ENCODE measurements at places on chromosomes 2 and 18.

DNA sequence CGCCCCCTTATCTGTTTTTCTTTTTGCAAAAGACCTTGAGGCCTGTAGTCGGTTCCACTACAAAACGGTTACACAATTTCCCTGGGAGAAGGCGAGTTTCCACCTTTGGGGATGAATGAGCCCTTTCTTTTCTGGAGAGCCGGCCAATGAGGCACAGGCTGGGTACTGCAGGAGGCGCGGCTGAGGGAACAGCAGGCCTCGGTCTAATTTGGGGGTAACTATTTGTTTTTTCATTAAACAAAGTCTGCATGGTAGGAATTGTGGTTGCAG lies 129.2 kb downstream of the MYCN start:
- DNase-seq: no peak

DNA sequence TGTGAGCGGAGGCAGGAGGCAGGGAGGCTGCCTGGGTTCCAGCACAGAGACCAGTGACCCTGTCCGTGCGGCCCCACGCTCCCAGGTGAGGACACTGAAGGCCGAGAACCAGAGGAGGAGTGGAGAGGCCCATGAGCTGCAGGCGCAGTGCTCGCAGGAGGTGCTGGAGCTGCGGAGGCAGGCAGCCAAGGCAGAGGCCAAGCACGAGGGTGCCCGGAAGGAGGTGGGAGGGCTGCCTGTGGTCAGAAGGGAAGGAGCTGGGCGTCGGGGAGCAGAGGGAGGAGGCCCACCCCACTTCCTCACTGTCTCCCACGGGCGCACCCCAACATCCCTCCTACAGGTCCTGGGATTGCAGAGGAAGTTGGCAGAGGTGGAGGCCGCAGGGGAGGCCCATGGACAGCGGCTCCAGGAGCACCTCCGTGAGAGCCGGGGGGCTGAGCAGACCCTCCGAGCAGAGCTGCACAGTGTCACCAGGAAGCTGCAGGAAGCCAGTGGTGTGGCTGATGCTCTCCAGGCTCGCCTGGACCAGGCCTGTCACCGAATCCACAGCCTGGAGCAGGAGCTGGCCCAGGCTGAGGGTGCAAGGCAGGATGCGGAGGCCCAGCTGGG lies 33.0 kb upstream of the SNED1 start:
- no peak for DNase-seq

DNA sequence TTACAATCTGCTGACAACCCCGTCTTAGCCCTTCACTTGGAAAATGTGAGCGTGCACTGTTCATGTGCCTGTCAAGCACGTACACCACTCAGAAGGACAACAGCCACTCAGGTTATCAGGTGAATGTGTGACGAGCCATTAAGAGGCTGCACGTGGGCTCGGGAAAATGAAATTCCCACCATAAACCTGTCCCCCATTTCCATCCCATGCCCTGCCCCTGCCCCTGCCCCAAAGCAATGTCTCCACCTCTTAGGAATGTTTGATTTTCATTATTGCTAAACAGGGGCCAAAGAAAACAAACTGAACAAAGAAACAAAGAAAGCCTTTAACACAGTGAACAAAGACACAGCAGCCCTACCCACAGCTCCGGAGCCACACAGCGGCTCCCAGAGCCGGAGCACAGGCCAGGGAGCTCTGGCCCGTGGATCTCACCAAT lies 90.5 kb downstream of the TMEM18 start:
- DNase-seq: no peak

GRCh38 chr2:236449167-236449761 lies 120.4 kb upstream of the ACKR3 start:
- DNase-seq: no peak

GRCh38 chr2:115684345-115684744 lies 1241.9 kb downstream of the DPP10 start:
- no peak for DNase-seq

DNA sequence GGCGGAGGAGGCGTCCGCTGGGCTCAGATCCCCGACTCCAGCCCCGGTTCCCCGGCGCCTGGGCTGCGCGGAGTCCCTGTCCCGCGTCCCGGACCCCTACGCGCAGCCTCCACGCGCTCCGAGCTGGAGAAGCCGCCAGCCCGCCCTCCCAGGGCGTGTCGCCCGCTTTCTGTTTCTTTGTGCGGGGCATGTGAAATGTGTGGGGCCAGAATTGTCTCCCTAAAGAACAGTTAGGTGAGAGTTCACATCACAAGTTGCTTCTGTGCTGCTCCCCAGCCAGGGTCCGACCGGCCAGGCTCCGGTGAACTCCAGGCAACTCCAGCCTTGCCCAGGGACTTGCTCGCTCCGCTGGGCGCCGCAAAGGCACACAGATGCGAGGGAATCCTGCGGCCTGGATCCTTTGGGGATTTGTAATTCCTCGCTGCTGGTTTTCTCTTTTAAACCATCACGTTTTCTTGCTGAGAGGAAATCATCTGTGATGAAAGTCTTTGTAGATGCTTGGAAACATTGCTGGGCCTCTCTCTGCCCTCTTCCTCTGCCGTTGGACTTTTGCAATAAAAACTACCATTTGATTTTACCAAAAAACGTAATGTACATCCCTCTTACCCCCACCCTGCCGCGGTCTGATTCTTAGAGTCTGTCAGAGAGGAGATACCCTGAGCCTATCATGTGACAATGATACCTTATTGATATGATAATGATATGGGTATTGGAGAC lies 631 bp downstream of the GYPC start:
- peak; percentile 69 for DNase-seq

DNA sequence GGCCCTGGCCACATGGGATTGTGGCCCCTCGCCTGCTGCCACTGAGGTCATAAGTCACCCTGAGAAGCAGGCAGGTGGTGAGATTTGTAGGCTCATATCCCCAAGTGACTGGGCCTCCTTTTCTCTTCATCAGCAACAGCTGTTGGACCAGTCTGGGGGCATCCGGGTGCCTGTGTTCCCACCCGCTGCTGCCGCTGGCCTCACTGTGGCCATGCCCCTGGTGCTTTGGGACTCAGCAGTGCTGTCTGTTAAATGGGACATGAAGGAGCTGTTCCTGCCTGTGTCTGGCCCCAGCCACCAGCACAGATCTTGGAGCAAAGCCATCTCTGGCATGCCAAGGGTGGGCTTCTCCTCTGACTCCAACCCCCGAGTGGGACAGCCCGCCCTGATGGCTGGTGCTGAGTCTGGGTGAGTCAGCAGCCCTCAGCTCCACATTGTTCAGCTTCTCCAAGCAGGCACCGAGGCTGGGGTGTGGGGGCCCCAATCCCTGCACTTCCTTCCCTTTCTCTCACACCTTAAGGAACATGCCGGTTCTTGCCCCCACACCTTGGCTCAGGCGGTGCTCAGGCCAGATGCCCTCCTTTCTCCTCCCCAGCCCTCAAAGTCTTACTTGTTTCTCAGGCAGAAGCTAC lies 207.9 kb downstream of the GLI2 start:
- DNase-seq: no peak

DNA sequence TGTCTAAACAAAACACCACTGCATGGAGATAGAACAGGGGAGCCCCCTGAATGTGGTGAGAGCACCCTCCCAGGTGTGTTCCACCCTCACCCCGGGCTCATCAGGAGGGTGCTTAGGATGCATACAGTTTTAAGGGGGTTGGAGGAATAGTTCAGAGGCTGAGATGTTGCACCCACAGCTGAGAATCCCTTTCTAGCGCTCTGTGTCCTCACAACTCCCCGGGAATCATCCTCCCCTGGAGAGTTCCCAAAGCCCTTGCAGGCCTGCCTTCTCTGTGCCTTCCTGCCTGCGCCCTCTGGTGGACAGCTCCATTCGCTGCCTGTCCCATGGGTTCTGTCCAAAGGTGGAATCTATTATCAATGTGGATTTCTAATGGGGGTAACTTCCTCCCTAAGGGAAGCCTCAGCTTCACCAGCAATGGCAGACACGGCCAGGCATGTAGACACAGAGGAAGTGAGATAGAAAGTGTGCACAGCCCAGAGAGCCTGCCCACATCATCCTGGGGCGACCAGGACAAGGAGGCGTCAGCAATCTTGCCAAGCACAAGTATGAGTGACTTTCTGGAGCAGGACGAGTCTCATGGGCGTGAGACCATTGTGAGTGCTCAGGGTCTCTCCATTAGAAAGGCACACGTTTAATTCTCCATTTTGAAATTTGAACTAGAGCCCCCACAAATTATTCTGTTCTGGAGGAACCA lies 1.2 kb upstream of the UGT1A5 start:
- DNase-seq: peak; percentile 49
